Right cardiac atrium (tissue), 5 donors: ENCODE measurements at places on chromosomes 3 and 15. TPM values are rescaled to one million over a fixed set of nuclear protein-coding genes. Genes with fewer than 3 reads are reported as not detected.

DNA sequence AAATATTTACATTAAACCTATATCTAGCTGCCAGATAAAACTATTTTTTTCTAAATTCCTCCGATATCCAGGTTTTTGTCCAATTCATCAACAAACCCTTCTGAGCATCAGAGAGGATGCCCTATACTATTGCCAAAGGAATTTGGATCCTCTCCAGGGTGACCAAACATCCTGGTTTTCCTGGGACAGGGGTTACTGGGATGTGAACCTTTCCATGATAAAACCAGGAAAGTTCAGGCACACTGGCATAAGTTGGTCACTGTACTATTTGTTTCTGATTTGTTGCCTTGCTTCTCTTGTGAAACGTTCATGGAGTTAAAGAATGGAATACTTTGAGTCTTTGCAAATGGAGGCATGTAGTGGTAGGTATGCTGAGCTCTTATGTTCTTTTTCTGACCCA, 63.5 kb downstream of the TLNRD1 start:
- DNase-seq, result no peak

- no peak for DNase-seq
These were observed 8.5 kb upstream of the PSMD6 start for GRCh38 chr3:64031540-64032508.

DNA sequence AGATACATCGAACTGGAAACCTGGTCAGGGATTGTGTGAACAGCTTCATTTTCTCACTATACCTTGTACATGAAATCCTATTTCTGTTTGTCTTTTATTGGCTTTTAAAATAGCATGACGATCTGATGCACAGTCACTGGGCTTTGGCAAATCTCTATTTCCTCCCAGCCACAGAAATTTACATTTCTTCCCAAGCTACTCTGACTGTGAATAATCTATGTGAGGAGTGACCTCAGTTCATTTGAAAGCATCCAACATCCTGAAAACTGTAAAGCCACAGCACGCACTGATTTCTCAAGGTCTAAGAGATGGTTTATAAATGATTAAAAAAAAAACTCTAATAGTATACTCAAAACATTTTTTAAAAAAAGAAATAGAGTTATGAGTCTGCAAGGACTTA, 450.3 kb downstream of the IL5RA start:
- no peak for DNase-seq

- DNase-seq, result no peak
These were observed 83.6 kb upstream of the EPHB3 start for GRCh38 chr3:184477940-184478339.

DNA sequence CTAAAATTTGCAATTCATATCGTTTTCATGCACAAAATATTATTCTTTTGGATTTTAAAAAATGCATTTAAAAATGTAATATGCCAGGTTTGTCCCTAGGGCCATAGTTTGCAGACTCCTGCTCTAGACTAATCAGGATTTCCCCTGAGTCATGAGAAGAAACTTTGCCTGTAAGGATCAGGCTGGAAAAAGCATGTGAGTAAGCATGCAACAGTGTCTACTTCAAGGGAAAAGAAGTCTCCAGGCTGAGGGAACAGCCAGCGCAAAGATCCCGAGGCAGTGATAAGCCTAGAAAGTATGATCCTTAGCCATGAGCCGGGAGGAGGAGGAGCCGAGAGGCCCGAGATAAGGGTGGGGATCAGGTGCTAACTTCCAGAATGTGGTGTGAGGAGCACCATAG, 382.8 kb upstream of the CFAP20DC start:
- no peak for DNase-seq

DNA sequence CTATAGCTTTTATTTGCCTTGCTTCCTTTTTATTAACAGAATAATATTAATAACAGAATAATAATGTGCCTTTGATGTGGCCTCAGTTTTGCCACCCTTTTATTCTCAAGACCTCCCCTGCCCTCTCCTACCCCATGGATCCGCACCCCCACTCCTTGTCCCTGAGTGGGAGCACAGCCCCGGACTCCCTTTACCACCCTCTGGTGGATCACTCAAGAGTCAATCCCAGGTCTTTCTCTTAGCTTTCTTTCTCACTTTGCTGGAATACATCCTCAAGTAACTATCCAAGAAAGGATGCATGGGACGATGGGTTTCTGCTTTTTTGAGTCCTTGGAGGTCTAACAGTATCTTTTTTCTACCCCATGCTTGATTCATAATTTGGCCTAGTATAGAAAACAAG, 63.4 kb downstream of the KLF13 start:
- no peak for DNase-seq

DNA sequence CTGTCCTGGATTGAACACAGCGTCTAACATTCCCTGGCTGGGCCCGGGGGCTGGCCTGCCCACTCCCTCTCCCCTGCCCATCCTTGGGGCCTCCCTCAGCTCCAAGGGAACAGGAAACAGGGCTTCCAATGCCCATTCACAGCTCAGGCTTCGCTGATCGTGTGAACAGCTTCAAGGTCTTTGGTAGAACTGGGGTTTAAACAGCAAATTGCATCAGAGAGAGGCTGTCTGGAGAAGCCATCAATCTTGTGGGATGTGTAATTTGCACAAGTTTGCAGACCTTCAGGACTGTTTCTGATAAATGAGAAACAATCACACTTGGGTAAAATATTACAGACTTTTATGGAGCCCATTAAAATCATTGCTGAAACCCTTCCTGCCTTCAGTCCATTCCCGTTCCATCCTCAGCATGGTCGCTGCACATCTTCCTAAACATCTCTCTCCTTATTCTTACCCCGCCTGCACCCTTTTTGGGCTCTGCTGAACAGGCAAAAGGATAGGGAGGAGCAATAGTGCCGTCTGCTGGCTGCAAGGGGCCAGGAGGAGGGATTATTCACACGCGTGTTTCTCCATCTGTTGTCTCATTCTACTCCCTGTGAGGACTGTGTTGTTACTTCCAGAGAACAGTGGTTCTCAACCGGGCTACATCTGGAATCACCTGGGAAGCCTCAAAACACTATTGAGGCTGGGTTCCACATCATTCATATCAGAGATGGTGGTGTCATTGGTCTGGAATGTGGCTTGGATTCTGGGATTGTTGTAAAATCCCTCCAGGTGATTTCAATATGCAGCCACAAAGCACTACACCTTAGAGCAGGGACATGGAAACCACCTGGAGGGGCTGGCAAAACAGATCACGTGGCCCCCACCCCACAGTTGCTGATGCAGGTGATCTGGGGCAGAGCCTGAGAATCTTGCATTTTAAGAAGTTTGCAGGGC, 116.3 kb downstream of the CLSTN2 start:
- peak; percentile 42 for DNase-seq

- DNase-seq, result no peak
These were observed 1.3 kb downstream of the ADAMTS9 start for GRCh38 chr3:64686446-64686908.

DNA sequence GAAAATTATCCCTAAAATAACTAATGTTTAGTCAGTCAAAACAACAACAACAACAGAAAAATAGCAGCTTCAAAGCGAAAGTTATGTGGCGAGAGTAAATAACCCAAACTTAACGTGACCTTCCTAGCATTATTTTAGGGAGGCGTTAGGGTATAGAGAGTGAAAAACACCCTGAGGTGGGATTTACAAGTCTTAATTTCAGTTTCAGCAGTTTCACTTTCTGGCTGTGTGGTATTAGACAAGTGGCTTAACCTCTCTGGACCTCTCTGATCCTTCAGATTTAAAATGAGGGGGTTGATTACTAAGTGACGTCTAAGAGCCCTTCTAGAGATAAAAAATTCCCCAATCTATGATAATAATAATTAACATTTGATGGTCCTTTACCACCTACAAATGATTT, 291.2 kb downstream of the ZBTB20 start:
- DNase-seq, result no peak

DNA sequence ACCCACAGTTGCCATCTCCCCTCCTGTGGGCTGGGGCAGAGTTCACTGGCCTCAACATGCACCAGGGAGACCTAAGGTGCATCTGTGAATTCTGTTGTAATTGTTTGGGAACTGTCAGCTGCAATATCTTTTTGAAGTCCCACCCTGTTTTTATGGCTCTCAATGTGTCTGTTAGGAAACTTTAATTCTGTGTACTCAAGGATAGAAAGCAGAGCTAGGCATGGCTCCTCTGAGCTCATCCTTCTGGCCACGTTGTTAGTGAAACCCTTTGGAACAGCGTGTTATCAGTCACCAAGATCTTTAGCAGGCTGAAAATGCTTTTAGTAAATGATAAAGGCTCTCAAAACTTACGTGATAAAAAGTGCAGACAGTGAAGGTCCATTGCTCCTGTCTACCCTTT, 33.6 kb upstream of the MTMR10 start:
- DNase-seq, result no peak

DNA sequence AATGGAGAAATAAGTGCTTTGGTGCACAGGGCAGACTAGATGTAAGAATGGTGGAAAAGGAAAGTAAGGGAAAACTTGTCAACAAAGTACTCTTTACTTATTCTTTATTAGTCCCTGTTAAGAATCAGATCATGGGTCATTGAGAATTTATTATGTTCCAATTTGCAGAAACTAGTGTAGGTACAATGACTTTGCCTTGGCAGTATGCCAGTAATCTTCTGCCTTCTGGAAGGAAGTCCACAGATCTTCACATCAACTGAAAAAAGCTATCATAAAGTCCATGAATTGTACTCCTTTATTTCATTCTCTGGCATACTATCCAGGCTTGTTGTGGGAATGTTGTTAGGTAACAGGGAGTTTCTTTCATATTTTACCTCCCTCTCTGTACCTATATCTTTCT, 88.2 kb upstream of the FLNB start:
- no peak for DNase-seq

DNA sequence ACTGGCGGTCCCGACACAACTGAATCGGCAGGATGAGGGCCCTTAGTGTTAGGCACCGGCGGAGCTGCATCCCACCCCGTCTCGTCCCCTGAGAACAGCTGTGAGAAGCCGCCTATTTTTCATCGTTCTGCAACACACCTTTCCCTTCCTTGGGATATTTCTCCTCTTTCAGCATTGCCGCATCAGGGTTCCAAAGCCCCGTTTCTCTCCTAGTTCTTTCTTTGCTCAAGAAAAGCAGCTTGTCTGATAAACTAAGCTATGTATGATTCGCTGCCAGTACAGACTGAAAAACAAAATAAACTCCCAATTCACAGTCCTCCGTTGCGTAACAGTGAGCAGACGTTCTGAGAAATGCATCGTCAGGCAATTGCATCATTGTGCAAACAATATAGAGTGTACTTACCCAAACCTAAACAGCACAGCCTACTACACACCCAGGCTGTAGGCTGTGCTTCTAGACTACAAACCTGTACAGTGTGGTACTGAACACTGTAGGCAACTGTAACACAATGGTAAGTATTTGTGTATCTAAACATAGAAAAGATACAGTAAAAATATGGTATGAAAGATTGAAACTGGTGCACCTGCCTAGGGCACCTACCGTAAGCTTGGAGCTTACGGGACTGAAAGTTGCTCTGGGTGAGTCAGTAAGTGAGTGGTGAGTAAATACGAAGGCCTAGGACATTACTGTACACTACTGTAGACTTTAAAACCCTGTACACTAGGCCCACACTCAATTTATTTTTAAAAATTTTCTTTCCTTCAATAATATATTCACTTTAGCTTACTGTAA, 8.9 kb upstream of the ADAMTS17 start:
- no peak for DNase-seq

DNA sequence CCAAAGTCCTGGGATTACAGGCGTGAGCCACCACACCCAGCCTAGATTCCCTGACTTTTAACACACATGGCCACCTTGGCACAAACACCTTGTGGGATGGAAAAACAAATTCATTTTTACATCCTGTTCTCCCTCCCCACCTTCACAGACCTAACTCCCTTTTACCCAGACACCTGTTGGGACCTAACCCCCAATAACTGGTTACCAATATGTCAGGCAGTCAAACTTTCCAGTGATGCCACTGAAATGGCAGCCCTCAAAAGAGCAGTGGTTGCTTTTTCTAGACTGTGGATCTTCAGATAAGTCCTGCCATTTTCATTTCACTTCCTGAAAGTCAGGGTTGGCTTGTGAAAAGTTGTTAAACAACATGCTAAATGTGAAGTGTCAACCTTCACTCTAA, 34.9 kb downstream of the SIN3A start:
- DNase-seq, result no peak

DNA sequence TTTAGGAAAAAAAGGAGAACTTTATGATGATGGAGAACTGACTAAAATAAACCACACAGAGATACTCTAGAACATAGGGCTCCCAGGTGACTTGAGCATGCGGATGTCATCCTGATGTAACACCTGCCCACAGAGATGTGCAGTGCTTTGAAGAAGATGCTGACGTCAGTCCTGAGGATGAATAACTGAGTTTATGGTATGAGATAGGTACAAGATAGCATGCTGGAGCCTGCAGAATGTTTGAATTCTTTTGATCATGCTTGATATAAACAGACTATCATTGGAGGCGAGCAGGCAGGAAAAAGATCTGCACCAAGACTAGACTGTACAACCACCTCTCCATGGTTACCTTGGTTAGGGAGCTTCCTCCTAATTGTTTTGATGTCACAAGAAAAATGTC, 12.4 kb downstream of the CCR4 start:
- no peak for DNase-seq

DNA sequence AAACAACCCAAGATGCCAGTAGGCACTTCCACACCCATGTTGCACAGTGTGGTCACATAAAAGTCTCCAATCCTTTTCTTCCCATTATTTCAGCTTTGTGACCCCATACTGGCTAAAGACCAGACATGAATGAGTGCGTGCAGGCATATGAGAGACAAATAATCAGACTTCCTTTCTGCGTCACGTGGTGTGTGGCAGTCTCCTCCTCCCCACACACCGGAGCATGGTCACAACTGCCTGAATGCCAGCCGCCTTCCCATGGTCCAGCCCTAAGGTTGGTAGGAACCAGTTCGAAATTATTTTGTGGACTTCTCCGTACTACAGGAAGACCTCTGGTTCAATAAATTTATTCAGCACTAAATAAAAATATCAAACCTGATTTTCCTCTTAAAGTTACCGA, 65.5 kb downstream of the VGLL4 start:
- no peak for DNase-seq

DNA sequence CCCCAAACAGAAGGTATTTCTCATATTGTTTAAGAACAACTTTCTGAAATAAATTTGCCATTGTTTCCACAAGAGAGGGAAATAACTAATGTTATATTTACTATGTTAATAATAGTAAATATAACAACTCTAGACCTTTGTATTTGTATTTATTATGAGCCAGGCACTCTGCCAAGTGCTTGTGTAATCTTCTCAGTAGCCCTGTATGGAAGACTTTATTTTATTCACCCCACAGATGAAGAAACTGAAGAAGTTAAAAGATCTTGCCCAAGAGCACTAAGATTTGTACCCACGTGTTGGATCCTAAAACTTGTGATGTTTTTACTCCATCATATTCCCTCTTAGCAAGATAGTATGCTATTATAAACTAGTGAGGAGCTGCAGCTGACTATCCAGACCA, 12.0 kb upstream of the GNB4 start:
- no peak for DNase-seq

Gene LMOD3
- total RNA-seq, result 63.8 TPM

Gene RPL39L
- total RNA-seq, result 8.8 TPM

Gene ZPLD1
- not detected for total RNA-seq

Gene KLHDC8B
- total RNA-seq, result 54.7 TPM

Gene SEC61A1
- 78.3 TPM for total RNA-seq

Gene ZNF280D
- 28.4 TPM for total RNA-seq
